ENCODE measurements at places on chromosomes 16 and 17. TPM values are rescaled to one million over a fixed set of nuclear protein-coding genes. Genes with fewer than 3 reads are reported as not detected.

DNA sequence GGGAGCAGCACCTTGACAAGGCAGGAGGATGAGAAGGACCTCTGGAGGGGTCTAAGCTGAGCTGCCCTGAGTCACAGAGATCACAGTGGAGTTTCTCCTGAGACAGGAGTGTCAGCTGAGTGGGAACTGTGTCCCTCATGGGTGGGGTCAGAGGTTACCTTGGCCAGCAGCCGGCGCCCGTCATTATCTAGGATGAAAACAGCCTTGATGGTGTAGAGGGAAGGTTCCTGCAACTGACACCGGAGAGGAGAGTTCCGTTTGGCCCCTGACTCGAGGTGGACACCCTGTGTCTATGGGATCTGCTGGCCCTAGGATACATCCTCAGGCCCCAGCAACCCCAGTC is 933 bp downstream of the COPZ2 start:
- no peak for DNase-seq
- peaks cover 8% of the 10 kb centered on the region for H3K4me1 ChIP-seq
- no peak overlapping the region for H3K27ac ChIP-seq
- peaks cover 29% of the 10 kb centered on the region for H3K27me3 ChIP-seq

- H3K27me3 ChIP-seq = no peaks in the 10 kb centered on the region
- no peak overlapping the region for H3K27ac ChIP-seq
- DNase-seq = no peak
- H3K36me3 ChIP-seq = no peaks in the 10 kb centered on the region
- no peak overlapping the region for H3K4me3 ChIP-seq
These were observed 72.0 kb downstream of the FTO start for GRCh38 chr16:53775821-53776431.

DNA sequence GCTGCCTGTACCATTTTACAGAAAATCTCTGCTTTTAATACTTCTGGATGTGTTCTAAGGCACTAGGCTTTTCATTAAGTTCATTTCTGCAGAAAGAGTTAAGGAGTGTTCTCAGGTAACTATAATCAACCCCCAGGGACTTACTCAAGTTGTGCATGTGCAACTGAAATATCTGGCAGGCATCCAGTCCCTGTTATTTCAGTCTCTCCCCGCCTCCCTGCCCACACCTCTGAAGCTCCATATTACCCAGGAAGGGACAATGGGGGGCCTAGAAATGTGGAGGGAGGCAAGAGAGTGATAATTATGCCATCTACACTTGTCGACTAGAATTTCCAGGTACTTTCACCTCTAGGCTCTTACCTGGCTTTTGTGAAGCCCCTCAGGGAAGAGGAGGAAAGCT is 432.2 kb downstream of the MAF start:
- H3K27ac ChIP-seq = no peak overlapping the region
- no peak for DNase-seq
- peaks cover 2% of the 10 kb centered on the region for H3K27me3 ChIP-seq
- no peak overlapping the region for H3K4me3 ChIP-seq
- peaks cover 6% of the 10 kb centered on the region for H3K36me3 ChIP-seq

- no peak overlapping the region for H3K27ac ChIP-seq
- peaks cover 56% of the 10 kb centered on the region for H3K4me1 ChIP-seq
- peak; percentile 30 for DNase-seq
- no peak overlapping the region for H3K4me3 ChIP-seq
- peaks cover 2% of the 10 kb centered on the region for H3K36me3 ChIP-seq
These were observed 31.3 kb downstream of the ZCCHC14 start for GRCh38 chr16:87461466-87461991.

- H3K4me1 ChIP-seq = no peaks in the 10 kb centered on the region
- H3K36me3 ChIP-seq = no peaks in the 10 kb centered on the region
- H3K27ac ChIP-seq = no peak overlapping the region
- H3K27me3 ChIP-seq = peaks cover 1% of the 10 kb centered on the region
- no peak overlapping the region for H3K4me3 ChIP-seq
- no peak for DNase-seq
These were observed 120.6 kb downstream of the SALL1 start for GRCh38 chr16:51030516-51030915.

NPB gene
- not detected for total RNA-seq

FN3K gene
- 0.96 TPM for total RNA-seq

Measured in activated CD8-positive, alpha-beta T cell treated with anti-CD3 and anti-CD28 coated beads for 36 hours (primary cell).